ENCODE measurements at places on chromosomes 3 and 15.

DNA sequence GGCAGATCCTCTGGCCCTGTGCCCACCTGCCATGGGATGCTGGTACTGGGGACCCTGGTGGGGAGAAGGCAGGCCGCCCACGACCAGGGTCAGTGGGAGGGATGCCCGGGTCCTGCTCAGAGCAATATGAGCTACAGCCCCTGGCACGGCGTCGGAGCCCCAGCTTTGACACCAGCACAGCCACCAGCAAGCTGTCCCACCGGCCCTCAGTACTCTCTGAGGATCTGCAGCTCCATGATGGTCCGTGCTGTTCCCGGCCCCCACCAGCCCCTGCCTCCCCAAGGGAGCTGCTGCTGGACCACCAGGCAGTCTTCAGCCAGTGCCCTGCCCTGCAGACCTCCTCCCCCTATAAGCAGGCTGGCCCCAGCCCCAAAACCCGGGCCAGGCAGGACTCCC lies 11.5 kb downstream of the DISP2 start:
- no peak for DNase-seq

DNA sequence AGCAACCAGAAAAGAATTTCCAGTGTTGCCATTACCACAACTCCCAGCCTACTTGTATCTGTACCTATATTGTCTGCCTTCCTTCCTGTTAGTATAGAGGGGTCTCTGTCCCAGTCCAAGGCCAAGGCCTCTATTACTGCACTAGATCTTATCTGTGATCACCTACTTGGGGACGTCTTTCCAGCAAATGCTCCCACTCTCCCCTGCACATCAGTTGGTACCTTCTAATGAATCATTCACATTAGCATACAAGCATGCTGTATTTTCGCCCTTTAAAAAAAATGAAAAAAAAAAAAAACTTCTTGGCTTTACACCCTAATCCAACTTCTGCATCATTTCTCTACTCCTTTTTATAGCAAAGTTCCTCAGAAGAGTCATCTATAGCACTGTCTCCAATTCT lies 4.8 kb upstream of the AVEN start:
- DNase-seq, result no peak

DNA sequence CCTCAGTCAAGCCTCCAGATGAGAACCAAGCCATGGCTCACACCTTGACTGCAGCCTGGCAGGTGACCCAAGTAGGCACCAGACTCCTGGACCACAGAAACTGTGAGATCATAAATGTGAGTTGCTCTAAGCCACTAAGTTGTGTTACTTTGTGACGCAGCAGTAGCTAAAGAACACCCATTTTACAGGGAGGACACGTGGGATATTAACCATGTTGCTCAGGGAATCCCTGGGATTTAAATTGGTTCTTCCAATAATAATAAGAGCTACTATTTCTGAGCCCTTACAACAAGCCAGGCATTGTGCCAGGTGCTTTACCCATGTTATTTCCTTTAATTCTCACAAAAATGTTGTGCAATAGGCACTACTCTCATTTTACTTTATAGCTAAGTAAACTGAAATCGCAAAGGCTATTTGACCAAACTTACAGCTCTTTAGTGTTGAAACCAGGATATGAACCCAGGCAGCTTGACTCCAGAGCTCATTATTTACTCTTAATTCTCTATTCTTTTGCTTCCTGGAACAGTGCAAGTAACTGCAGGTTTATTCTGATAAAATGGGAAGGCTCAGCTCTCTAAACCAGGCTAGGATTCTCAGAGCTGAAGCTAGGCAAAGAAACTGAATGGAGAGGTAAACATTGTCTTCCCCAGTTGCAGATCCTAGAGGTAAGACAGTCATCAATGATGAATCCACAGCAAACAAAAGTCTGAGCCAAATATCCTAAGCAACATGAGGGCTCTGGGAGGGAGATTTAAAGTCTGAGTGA lies 294.4 kb downstream of the KBTBD8 start:
- no peak for DNase-seq

GRCh38 chr15:77633134-77633912 lies 611 bp upstream of the LINGO1 start:
- DNase-seq, result peak; percentile 28

DNA sequence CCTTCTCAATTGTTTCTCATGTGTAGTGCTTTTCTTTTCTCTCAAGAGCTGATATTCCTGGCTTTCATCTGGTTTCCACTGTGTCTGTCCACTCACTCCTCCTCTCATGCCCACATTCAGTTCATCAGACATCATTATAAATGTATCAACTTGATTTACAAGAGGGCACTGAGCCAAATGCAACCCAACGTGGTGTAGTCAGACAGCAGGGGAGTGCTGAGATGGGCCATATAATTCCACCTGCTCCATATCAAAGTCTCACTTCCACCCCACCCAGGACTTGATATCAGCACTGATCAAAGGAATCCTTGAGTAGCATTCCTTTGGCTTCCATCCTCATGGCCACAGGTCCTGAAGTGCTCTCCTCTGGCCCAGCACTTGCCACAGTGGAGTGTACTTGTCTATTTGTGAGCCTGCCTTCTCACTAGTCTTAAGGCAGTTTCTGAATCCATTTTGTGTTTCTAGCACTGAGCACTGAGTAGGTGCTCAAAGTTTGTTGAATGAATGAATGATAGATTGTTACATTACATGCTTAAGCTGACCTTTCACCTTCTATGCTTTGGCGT lies 252.8 kb downstream of the CLSTN2 start:
- no peak for DNase-seq

GRCh38 chr3:127005864-127006500 lies 23.1 kb downstream of the PLXNA1 start:
- no peak for DNase-seq

GRCh38 chr3:102745881-102746280 lies 311.1 kb downstream of the ZPLD1 start:
- DNase-seq, result no peak

GRCh38 chr3:186425788-186426730 lies 64.0 kb upstream of the DGKG start:
- no peak for DNase-seq

DNA sequence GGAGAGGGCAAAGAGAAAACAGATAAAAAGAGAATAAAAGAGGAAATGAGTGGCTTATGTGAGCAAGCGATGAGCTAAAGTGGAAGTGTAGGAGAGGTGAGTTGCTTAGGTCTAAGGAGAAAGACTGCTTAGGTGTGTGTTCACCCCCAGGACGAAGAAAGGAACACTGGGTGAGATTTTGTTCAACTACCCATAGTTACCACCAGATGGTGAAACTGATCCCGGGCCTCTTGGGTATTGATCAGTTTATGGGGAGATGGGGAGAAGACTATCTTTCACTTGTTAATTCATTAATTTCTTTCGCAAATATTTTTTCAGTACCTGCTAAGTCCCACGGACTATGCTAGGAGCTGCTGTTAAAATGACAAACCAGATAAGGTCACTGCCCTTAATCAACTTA lies 33.9 kb downstream of the GAP43 start:
- no peak for DNase-seq

GRCh38 chr15:33209575-33210481 lies 15.3 kb upstream of the FMN1 start:
- no peak for DNase-seq

GRCh38 chr15:94370206-94370935 lies 139.0 kb downstream of the MCTP2 start:
- no peak for DNase-seq

- no peak for DNase-seq
These were observed 146.0 kb downstream of the IL20RB start for GRCh38 chr3:137103739-137104138.

- DNase-seq, result no peak
These were observed 40.1 kb downstream of the OXNAD1 start for GRCh38 chr3:16305111-16305541.

DNA sequence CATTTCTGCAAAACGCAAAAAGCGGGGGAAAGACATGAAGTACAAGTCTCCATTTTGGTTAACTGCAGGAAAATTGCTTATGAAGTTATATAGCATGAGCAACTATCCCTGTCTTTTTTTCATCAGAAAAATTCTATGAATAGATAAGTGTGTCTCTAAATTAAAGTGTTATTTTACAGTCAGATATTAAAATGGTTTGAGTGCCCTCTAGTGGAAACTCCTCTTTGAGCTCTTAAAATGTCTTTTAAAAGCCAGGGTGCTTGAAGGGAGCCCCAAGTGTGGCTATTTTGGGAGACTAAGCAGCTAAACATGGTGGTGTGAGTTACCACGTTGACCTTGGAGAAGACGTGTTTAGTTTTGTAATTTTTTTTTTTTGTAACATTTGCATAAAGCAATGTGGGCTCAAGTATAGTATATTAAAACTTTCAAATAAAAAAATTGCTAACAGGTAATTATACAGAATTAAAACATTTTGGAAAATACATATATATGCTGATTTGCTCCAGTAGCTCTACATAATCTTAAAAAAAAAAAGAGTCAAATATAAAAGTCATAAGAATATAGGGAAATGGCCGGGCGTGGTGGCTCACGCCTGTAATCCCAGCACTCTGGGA lies 77.2 kb downstream of the PPP2R3A start:
- no peak for DNase-seq

DNA sequence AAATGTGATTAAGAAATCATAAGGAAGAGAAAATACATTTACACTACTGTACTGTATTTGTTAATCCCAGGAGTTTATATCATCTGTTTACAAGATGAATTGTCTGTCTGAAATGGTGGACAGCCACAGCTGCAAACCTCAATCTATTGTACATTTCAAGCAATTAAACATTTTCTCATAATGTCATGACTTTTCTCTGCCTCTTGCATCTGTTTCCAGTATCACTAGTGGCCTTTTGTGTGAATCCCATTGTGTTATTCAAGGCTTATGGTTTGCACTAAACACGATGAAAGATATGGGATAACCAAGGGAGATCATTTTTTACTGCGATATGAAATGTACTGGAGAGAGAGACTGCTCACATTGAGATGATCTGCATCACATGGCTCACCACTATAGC lies 200.2 kb upstream of the LRRN1 start:
- DNase-seq, result no peak

- DNase-seq, result no peak
These were observed 26.7 kb downstream of the ISL2 start for GRCh38 chr15:76363251-76363650.

DNA sequence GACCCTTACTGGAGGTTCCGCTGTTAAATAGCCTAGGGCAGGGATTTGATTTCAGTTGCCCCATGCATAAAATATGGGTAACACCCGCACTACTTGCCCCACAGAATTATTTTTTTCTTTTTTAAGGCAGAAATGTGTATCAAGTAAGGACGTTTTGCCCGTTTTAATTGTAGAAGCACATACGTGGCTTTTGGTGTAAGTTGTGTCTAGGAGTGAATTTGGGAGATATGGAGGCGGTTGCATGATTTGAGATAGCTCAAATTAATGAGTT lies 636 bp upstream of the LRRC58 start:
- DNase-seq, result no peak

GRCh38 chr3:81624756-81625155 lies 136.7 kb downstream of the GBE1 start:
- DNase-seq, result no peak

DNA sequence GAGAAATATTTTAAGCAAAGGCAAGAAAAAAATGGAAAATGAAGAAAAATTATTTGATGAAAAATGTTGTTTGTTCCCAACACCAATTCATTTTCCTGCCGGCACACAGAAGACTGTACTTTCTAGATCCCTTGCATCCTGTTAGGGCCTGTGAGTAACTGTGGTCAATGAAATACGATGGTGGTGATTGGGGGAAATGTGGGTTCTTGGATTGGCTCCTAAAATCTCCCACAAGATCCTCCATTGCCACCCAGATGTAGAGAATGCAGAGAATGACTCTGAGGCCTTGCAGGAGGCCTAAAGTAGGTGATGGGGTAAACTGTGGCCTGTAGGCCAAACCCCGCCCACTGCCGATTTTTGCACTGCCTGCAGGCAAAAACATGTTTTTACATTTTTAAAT lies 46.3 kb upstream of the C3orf70 start:
- DNase-seq, result no peak

GRCh38 chr3:57959423-57960173 lies 48.6 kb upstream of the FLNB start:
- DNase-seq, result no peak

- DNase-seq, result no peak
These were observed 10.7 kb downstream of the RPLP1 start for GRCh38 chr15:69463182-69463756.

DNA sequence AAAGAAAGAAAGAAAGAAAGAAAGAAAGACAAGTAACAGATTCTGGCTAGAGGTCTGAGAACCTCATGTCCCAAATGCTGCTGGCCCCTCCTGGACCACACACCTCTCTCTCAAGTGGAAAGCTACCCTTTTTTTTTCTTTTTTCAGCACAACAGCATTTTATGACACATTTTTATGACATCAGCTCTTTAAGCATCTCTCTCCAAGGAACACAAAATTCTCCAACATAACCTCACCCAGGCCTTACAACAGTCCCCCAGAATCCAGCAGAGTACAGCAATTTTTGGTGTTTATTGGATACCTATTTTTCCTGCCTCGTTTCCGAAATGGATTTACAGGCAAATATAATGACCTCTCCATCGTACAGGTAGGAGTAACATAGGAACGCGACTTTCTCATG lies 11.2 kb upstream of the NTRK3 start:
- no peak for DNase-seq

DNA sequence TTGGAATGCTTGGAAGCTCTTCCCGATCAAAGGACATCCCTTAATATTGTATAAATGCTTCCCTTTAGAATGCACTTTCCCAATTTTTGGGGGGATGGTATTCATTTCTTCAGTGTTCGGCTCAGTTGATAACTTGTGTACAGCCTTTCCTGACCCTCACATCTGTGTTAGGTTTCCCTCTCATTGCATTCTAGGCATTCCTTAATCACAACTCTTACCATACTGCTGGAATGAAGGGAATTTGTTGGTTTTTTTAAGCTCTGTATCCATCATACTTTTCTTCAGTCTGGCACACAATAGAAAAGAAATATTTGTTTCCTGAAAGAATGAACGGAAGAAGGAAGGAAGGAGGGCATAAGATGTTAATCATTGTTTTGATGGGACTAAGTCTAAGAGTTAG lies 119.5 kb downstream of the CHST2 start:
- no peak for DNase-seq

- DNase-seq, result no peak
These were observed 43.3 kb downstream of the SUCNR1 start for GRCh38 chr3:151916781-151917180.

- DNase-seq, result no peak
These were observed 1.1 kb upstream of the ZNF639 start for GRCh38 chr3:179321668-179322285.

DNA sequence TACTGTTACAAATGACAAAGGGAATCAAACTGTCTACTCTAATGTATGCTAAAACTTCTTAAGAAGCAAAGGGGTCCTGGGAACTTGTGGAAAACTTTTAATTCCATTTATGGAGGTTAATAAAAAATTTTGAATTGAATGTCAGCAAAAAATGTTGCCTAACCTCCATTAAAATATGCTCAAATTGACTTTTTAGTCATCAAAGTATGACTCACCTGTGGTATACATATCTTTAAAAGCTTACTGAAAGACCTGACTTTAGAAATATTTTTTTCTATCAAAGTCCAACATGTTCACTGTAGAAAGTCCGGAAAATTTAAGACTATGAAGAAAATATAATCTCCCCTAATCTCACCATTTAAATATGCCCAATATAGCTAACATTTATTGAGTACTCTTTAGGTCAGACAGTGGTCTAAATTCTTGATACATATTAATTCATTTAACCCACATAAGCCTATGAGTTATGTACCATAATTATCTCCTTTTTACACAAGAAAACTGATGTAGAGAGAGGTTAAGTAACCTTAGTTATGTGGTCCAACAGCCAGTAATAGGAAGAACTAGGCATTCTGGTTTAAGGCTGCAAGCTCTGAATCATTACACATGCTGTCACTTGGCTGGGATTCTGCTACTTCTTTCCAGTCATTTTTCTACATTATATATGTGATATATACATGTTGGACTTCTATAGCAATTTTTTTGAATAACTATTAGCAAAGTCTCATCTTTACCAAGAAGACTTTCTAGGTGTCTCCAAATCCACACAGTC lies 83.6 kb downstream of the PDZRN3 start:
- DNase-seq, result no peak
